Regular cardiac myocyte (primary cell): ENCODE measurements at places on chromosomes 1 and 21. TPM values are rescaled to one million over a fixed set of nuclear protein-coding genes. Genes with fewer than 3 reads are reported as not detected.

ARHGEF10L gene
- 18.6 and 20.1 TPM in 2 replicates for total RNA-seq

S100A7 gene
- total RNA-seq = not detected in 2 replicates

HPCAL4 gene
- total RNA-seq = under 0.01 TPM in 1 of 2 replicates, not detected in the other

FAAH gene
- total RNA-seq = 2.0 and 3.5 TPM in 2 replicates
